Activated CD8-positive, alpha-beta T cell treated with anti-CD3 and anti-CD28 coated beads for 36 hours (primary cell): ENCODE measurements at places on chromosomes 5 and 9. TPM values are rescaled to one million over a fixed set of nuclear protein-coding genes. Genes with fewer than 3 reads are reported as not detected.

RNF180 gene
- total RNA-seq, result not detected

MZB1 gene
- 14.4 TPM for total RNA-seq

DNA sequence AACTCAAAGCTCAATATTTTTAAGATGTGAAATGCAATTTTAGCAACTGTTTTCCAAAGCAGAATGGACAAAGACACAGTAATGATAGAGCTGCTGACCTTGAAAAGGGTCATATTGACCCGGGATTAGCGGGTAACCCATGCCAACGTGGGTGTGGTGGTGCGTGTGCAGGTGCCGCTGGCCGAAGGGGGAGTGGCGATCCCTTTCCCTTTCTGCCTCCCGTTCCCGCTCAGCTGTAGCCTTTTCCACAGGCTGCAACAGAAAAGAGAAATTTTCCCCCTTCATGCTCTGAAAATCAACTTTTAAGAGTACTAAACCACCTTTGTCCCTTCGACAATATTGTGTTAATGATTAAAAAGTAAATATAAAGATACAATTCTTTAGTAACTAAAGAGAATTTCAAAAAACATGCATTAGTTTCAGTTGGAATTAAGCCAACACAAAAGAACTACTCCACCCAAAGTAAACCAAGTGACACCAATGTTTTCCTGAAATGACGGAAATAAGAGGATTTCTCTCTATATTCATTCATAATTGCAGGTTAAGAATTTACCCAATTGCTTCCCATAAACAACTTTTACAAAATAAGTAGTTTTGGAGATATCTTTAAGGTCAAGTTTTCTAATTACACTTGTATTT lies 105.2 kb downstream of the ZNF608 start:
- no peak for DNase-seq

DNA sequence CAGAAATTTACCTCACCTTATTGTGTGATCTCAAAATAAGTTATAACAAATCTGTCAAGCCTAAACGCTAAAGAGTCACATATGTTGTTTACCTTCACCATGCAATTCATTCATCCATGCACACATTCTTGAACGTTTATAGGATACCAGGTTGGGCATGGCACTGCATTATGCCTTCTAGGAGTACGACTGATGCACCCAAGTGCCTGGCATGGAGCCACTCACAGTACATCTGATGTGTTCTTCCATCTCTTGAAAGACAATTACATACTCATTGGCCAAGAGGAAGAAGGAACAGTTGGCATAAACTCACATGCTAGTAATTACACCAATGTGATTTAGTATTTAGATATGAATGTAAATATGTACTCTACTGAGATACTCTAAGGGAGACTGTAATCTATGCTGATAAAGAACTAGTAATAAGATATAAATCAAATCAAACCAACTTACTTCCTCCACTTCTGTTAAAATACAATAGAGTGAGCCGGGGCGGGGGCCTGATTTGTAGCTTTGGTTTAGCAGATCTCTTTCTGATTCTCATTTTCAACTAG lies 90.7 kb downstream of the LPAR1 start:
- no peak for DNase-seq

- DNase-seq, result peak; percentile 34
Observed at GRCh38 chr5:143652108-143652700, 159.8 kb upstream of the HMHB1 start.

- DNase-seq, result no peak
Observed at GRCh38 chr5:4480528-4481349, 659.4 kb upstream of the ADAMTS16 start.

- DNase-seq, result no peak
Observed at GRCh38 chr5:15521381-15522186, 21.6 kb downstream of the FBXL7 start.

DNA sequence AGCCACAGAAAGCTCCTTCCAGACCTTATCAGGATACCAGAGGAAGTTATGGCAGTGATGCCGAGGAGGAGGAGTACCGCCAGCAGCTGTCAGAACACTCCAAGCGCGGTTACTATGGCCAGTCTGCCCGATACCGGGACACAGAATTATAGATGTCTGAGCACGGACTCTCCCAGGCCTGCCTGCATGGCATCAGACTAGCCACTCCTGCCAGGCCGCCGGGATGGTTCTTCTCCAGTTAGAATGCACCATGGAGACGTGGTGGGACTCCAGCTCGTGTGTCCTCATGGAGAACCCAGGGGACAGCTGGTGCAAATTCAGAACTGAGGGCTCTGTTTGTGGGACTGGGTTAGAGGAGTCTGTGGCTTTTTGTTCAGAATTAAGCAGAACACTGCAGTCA lies 70.8 kb upstream of the ENTREP1 start:
- no peak for DNase-seq

- no peak for DNase-seq
Observed at GRCh38 chr9:27701016-27701415, 127.7 kb upstream of the C9orf72 start.

GRCh38 chr5:128349044-128349858 lies 188.8 kb downstream of the FBN2 start:
- no peak for DNase-seq

HEXB gene
- 49.1 TPM for total RNA-seq

DNA sequence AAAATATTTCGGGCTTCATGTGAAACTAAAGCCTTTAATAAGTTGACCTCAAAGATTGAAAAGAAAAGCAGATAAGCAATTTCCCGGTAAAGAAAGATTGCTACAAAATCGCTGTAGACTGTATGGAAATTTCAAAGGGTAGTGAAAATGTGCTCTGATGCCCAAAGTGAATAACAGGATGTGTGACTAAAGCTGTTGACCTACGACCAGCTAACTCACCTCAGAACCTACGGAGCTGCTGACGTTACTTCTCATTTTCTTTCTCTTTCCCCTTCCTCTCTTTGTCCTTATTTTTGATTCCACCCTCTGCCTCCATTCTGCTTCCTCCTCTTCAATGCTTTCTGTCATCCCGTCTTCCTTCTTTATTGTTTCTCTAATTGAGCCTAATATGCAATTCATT lies 103.2 kb downstream of the PDE4D start:
- DNase-seq, result peak; percentile 11

- DNase-seq, result no peak
Observed at GRCh38 chr9:79371948-79372555, 199.7 kb upstream of the TLE4 start.

GRCh38 chr5:39201781-39202596 lies 17.4 kb downstream of the FYB1 start:
- DNase-seq, result peak; percentile 26
